ENCODE measurements at places on chromosomes 5 and 9.

GRCh38 chr9:126893079-126893478, 21.5 kb upstream of the RALGPS1 start:
- no peak for DNase-seq

GRCh38 chr5:51829230-51829629, 446.0 kb downstream of the ISL1 start:
- DNase-seq: no peak

GRCh38 chr5:68332080-68332451, 116.5 kb downstream of the PIK3R1 start:
- no peak for DNase-seq

- peak; percentile 81 for DNase-seq
These were observed at the start of gene PDE4D for GRCh38 chr5:59893429-59894227. Gene PDE4D, minus strand, starts transcription at chr5:59893726.

- DNase-seq: no peak
These were observed 401.1 kb upstream of the TRPC7 start for GRCh38 chr5:136766456-136766855.

- peak; percentile 38 for DNase-seq
These were observed 1.7 kb downstream of the CAMSAP1 start for GRCh38 chr9:135905380-135906258.

- no peak for DNase-seq
These were observed 62.9 kb downstream of the MAMDC2 start for GRCh38 chr9:70106571-70106970.

DNA sequence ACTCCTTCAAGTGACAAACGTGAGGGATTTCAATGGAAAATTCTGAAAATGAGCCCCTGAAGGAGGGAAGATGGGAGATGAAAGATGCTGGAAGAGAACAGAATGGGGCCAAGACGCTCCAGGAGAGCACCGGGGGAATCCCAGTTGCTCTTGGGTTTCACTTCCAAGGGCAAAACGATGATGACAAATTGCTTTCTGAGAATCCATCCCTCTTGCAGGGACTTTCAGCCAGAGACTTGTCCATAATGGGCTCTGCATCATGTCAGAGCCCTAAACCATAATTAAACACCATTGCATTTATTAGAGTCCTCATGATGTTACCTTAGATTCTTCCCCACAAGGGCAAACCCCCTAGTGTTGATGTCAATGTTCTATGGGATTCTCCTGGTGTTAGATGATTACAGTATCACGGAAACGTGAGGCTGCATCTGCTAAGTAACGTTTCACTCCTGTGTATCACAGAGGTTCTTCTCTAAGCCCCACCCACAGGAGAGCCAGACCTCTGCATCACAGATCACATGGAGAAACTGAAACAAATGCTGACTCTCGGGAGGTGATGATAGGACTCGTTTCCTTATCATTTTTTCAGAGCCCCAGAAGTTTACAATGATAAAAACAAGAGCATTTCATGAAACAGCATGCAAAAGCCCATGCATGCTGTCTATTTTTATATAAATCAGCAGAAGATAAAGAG, 114.4 kb downstream of the TENT4A start:
- DNase-seq: peak; percentile 45

- no peak for DNase-seq
These were observed 7.4 kb downstream of the GALNT10 start for GRCh38 chr5:154197801-154198491.

- DNase-seq: no peak
These were observed 152.8 kb upstream of the IER5L start for GRCh38 chr9:129330711-129331492.

Measured in NCI-H69 (cell line).